ENCODE measurements at places on chromosomes 6 and 20.
A peak's percentile ranks its signal among the peaks of the same experiment; 100 is the strongest.

DNA sequence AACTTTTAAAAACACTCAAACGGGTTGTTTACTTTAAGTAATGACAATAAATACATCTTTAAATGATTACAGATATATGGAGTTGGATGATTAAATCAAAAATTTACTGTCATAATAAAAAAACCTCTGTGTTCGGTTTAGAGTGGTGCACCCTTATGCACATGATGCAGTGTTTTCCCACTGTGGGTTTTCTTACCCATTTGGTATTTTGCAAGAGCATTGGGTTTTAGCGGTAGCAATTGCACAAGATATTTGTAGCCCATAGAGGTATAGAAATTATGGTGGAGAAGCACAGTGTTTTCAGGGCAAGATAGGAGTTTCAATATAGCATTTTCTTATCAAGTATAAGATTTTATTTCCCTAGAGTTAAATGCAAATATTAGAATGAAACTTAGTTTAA lies 410.8 kb upstream of the PLCB4 start:
- DNase-seq = no peak

GRCh38 chr20:19783966-19784401 lies 25.9 kb downstream of the RIN2 start:
- peak; percentile 5 for DNase-seq

DNA sequence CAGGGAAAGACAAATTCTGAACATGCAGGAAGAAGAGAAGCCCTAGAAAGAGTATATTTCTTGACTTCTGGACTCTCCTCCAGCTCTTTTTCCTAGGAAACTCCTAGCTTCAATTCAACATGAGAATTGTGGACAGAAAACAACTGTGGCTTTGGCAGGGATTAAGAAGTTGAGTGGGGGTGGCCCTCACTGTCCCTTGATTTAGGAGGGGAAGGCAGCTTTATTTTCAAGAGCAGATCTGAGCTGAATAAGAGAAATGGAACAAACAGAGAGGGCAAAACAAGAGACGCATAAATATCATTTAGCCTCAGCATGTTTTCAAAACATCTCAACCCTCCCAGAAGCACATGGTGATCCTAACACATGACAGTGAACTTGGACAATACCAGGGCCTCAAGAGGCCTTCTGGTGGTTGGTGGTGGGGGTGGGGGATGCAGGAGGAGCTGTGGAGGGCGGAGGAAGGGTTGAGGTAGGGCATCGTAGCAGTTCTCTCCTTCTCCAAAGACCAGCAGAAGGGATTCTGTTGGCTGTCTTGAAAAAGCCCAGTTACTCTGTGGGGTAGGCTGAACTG lies 21.1 kb upstream of the TAGAP start:
- DNase-seq = no peak

DNA sequence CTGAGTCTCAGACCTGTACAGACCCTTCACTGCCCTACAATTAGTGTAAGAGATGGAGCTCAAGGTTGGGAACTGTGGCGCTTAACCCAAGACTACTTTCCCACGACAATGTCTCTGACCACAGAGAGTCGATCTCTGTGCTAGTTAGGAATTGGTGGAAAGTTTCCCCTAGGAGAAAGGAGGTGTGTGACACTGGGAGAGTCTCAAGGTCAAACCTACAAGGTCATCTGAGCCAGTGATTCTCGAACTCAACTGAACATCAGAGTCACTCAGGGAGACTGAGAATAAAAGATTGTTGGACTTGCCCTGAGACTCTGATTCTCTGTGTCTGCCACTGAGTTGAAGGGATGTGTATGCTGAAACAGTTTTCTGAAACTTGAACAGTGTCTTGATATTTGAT lies 9.7 kb upstream of the AFDN start:
- DNase-seq = no peak

DNA sequence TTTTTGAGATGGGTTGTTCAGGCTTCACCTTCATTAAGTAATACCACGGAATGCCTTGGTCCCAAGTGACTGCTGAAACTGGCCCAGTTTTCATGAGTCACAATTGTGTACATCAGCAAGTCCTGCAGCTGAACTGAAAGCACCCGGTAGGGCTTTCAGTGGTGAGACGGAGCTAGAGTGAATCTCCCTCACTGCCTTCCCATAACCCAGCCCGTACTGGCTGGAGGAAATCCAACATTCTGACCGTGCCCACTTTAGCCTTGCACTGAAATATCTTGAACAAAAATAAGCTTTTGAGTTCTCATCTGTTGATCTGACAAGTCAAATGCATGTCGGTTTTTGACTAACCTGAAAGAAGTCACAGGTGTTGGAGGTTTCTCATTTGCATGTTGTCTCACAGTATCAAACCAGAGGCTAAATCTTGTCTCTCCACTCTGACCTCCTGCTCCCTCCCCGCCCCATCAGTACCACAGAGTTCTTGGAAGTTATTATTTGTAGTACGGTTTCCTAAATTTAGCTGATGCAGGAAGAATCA lies 35.9 kb downstream of the DUSP22 start:
- no peak for DNase-seq

GRCh38 chr6:39997101-39997635 lies 62.9 kb upstream of the MOCS1 start:
- DNase-seq = no peak

GRCh38 chr6:41652866-41653652 lies 14.8 kb downstream of the MDFI start:
- DNase-seq = no peak

GRCh38 chr20:45798935-45799642 lies 7.3 kb downstream of the DNTTIP1 start:
- peak; percentile 54 for DNase-seq

- DNase-seq = no peak
Measured at GRCh38 chr6:119880840-119881239, 531.3 kb upstream of the MAN1A1 start.

DNA sequence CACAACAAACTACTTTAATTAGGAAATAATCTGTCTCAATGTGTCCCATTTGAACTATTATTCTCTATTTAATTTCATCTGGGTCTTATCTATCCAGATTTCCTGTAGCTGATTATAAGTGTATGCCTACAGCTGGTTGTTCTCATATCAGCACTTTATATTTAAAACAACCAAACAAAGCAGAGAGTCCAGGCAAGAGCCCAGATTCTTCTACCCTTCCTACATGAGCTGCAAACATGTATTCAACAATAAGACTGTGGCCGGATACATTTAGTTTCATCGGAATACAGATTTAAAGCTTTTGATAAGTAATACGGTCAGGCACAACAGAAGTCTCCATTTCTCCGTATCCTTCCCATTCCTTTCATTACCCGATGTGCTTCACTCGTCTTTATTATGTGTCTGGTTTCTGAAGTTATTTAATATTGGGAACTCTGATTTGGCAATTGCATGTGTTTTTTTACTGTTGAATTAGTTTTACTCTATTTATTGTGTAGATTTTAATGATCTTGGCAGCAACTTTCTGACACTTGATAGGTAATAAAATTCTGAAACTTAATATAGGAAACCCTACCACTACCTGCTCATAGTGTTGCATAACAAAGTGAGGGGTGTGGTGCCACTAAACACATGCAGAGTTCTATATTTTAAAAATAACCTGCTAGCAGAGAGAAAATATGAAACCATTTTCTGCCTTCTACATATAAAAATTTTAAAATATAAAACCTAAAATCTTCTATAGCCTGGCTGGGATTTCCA lies 653.5 kb upstream of the PTCHD4 start:
- DNase-seq = no peak

GRCh38 chr6:14974792-14975470 lies 270.9 kb upstream of the JARID2 start:
- DNase-seq = no peak

- DNase-seq = no peak
Measured at GRCh38 chr6:38549795-38550194, 89.9 kb downstream of the BTBD9 start.

DNA sequence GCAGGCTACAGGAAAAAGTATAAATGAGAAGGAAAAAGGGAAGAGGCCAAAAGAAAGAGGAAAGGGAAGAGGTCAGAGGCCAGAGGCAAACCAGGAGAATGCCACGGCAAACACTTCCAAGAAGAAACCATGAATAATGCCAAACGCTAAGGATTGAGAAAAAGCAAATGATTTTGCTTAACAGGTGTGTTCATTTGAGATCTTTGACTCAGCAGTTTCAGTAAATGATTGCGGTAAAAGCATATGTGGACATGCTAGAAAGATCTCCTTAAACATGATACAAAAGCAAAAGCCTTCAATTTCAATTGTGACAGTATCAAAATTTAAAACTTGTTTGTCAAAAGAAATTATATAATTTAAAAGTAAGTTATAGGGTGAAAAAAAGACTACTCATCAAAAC lies 70.6 kb downstream of the UBE3D start:
- no peak for DNase-seq

GRCh38 chr20:49381558-49382493 lies 100.6 kb downstream of the KCNB1 start:
- no peak for DNase-seq

DNA sequence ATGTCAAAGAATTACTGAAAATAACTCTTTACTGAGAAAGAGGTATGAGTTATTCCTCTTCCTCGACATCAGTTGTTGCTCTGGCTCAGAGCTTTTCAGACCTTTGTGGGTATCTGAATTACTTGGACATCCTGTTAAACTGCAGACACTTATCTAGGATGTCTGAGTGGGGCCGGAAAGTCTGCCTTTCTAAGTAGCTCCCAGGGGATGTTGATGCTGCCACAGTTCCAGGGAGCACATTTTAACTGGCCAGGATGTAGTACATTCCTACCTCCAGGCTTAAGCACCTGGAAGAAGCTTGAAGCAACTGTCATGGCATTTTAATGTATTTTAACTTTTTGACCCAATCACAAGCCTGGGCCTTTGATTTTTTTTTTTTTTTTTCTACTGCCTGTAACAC lies 265.8 kb upstream of the PLCB4 start:
- DNase-seq = peak; percentile 17

- DNase-seq = no peak
Measured at GRCh38 chr6:19789100-19789803, 47.9 kb upstream of the ID4 start.

- DNase-seq = no peak
Measured at GRCh38 chr6:122200440-122200839, 199.0 kb upstream of the HSF2 start.

DNA sequence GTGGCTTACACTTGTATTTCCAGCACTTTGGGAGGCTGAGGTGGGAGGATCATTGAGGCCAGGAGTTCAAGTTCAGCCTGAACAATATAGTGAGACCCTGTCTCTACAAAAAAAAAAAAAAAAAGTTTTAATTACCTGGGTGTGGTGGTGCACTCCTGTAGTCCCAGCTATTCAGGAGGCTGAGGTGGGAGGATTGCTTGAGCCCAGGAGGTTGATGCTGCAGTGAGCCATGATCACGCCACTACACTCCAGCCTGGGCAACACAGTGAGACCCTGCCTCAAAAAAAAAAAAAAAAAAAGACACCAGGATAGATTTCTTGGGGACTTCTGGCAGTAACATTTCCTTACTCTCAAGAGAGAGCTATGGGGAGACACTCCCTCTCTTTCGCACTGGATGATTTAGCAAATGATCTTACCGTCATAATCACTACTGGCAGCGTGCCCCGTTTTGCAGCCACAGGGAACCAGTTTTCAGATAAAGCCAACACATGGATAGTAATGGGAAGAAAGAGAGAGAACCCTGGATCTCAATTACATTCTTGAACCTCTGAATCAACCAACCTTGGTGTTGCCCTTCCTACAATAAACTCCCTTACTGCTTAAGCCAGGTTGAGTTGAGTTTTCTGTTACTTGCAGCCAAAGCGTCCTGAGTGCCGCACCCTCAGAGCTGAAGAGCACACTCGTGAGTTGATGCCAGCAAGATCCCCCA lies 18.1 kb upstream of the PTPN1 start:
- DNase-seq = no peak

DNA sequence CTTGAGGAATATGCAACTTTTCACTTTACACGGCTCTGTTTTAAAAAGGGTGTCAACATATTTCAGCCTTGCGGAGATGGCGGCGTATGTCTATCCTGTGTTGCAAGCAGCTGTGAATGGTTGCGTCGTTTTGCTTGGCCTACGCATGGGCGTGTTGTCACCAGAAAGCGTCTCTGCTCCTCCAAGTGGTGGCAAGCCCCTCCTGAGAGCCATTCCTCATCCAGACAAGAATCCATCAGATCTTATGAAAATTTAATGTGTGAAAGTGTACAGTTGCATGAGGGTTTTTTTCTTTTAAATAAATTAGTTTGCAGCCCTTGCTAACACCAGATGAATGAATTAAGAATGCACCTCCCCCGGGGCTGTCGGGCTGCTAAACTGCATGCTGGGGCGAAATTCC lies 114.4 kb downstream of the PHACTR3 start:
- peak; percentile 54 for DNase-seq

DNA sequence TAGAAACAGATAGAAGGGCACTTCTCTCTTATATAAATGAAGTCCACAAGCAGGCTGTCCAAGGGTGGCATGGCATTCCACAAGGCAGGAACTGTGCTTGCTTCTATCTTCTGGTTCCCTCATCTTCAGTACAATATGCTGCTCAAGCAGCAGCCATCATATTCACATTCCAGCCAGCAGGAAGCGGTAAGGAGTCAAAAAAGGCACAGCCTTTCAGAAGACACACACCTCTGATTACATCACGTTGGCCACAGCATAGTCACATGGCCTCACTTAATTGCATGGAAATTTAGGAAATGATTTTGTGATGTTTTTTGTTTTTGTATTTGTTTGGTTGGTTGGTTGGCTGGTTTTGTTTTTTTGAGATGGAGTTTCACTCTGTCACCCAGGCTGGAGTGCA lies 19.0 kb downstream of the REM1 start:
- no peak for DNase-seq

DNA sequence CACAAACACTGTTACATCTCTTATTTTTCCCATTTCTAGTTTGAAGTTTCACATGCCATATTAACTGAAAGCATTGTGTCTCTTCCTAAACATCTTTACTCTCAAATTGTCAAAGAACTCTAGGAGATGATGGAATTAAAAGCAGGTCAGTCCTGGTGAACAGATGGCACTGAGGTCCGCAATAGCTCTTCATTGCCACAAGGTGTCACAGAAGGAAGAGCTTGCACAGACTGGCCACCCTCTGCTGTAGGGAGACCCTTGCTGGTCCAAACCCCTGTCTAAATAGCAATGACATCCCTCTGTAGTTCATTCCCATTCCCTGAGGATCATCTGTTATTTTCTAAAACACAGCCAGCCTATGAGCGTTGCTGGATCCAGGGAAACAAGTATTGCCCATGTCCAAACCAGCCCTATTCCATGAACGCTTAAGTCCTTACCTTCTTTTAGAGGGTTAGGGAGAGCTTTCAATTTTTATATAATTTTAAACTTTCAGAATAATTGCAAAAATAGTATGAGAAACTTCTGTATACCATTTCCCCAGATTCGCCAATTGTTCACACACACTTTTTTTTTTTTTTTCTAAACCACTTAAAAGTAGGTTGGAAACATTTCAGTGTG lies 10.1 kb upstream of the HDAC2 start:
- DNase-seq = peak; percentile 36

- no peak for DNase-seq
Measured at GRCh38 chr6:124941259-124941658, 21.0 kb upstream of the RNF217 start.

Data from retina (tissue), 1 donor.